ENCODE measurements at places on chromosomes 13 and 19.

DNA sequence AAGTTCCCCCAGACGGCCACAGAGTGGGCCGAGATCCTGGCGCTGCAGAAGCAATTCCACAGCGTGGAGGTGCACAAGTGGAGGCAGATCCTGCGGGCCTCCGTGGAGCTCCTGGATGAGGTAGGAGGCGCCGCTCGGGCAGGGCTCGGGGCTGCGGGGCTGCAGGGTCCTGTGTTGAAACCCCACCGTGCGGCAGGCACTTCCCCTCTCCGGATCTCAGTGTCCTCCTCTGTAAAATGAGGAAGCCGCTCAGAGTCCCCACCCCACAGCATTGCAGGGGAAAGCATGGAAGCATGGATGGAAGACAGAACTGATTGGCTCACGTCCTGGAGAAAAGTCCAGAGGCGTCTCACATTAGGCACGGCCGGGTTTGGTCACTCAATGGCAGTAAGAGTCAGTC, 6.8 kb upstream of the SCN1B start:
- DNase-seq: no peak

- no peak for DNase-seq
Observed at GRCh38 chr13:20270163-20270865, 38.2 kb upstream of the GJB6 start.

GRCh38 chr19:54461210-54461609, 2.4 kb downstream of the LENG9 start:
- no peak for DNase-seq

DNA sequence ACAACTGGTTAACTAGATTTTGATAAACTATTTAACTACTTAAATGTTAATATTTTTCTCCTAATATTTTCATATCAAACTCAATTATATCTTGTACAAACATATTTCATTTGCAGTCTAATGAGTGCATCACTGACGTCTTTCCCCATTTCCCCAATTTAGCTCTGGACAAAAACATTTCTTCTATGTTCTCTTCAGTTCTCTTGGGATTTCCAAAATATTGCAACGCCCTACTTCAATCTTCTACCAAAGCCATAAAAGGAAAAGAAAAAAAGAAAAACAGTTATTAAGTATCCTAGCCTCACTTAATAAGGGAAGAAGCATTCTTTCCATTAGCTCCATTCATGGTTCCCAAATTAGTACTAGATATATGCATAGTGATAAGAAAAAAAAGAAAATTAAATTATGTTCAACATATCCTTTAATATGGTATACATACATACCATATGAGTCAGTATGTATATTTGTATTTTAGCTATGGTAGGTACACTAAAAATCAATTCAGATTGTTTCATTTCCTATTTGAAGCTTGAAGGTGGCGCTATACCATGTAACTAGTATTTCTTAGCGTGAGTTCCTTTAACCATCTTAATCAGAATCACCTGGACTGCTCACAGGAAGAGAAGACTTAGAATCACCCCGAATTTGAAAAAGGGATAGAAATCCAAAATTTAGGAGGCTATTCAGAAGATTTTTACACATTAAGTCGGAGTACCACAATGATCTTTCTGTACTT, 9.9 kb downstream of the FBXL3 start:
- DNase-seq: no peak

GRCh38 chr13:20418953-20419352, 106.7 kb downstream of the CRYL1 start:
- DNase-seq: no peak

DNA sequence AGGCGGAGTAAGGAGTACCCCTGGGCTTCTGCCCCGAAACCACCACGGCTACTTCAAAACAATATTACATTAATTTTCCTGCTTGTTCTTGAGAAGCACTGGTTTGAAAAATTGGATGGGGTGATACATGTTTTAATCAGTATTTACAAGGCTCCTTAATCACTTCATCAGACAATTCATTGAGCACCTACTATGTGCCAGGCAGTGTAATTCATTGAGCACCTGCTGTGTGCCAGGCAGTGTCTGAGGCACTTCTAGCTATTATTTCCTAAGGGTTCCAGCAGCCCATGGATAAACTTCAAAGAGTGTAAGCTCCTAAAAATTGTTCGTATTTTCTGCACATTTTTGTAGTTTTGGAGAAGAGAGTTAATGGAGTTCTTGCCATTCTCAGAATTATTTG, 1.6 kb upstream of the GAS6 start:
- no peak for DNase-seq

- no peak for DNase-seq
Observed at GRCh38 chr13:35936246-35936978, 194.8 kb downstream of the DCLK1 start.

- no peak for DNase-seq
Observed at GRCh38 chr13:83153848-83154247, 728.4 kb downstream of the SLITRK1 start.

DNA sequence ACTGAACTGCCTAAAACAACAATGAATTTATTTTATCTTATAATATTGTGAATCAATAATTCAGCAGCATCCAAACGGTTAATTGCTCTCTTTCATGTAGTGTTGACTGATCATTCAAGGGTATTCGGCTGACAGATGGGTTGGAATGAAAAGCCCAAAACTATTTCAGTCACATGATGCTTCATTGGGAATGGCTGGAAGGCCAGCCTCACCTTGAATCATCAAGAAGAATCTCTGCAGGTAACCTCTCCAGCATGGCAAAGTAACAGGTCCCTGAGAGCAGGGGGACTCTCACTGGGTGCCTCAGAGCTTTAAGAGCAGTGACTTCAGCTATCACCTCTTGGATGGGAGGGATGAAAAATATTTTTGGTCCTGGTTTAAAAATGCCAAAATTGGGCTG, 1395.7 kb downstream of the OLFM4 start:
- no peak for DNase-seq

DNA sequence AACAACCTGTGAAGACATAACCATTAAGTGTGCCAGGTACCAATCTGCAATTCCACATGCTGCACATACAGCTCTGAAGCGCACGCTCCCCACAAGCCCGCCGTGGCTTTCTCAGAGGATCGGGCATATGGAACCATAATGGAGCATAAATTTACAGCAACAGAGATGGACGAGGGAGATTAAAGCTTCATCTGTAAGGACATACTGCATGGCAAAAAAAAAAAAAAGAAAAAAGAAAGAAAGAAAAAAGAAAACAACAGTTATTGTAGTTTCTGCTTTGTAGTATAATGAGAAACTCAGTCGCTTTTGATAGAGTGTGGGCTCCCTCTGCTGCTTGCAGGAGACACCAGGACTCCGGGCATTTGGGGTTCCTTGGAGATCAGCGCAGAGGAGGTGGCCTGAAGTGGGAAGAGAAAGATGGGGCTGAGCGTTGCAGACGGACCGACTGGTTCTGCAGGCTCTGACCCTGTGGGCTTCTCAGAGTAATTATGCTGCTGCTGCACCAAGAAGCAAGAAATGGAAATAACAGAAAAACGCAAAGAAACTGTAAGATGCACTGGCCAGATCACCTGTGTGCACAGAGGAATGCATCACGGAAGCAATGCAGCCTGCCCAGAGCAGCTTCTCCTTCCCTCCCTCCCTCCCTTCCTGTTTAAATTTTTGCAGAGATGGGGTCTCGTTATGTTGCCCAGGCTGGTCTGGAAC, 10.8 kb upstream of the PDCD5 start:
- DNase-seq: peak; percentile 36

Data from activated T-cell treated with anti-CD3 and anti-CD28 coated beads for 1 hour (primary cell).